ENCODE measurements at places on chromosomes 12 and 14. TPM values are rescaled to one million over a fixed set of nuclear protein-coding genes. Genes with fewer than 3 reads are reported as not detected.

DNA sequence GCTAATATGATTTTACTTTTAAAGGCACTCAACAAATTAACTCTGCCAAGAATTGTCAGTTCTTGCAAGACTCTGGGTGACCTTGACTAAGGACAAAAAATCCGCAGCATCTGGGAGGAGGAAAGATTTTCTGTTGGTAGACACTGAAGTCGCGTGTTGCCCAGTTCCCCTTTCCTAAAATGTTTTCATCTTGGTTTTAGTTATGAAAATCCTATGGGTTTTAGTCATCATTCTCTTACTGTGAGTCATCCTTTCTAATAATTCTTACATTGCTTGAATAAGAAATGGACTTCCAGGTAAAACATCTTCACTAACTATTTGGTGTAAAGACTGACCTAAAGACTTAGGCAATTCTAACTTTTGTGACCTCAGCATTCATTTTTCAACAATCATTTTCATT, 9.1 kb downstream of the GSG1 start:
- H3K27me3 ChIP-seq = no peaks in the 10 kb centered on the region
- H3K4me1 ChIP-seq = peaks cover 12% of the 10 kb centered on the region
- H3K4me3 ChIP-seq = no peak overlapping the region
- H3K36me3 ChIP-seq = no peaks in the 10 kb centered on the region
- no peak overlapping the region for H3K27ac ChIP-seq
- DNase-seq = no peak

- H3K27ac ChIP-seq = no peak overlapping the region
- peaks cover 47% of the 10 kb centered on the region for H3K4me1 ChIP-seq
- no peak overlapping the region for H3K4me3 ChIP-seq
- DNase-seq = no peak
These were observed 2.5 kb upstream of the HOXC9 start for GRCh38 chr12:53997204-53998109.

DNA sequence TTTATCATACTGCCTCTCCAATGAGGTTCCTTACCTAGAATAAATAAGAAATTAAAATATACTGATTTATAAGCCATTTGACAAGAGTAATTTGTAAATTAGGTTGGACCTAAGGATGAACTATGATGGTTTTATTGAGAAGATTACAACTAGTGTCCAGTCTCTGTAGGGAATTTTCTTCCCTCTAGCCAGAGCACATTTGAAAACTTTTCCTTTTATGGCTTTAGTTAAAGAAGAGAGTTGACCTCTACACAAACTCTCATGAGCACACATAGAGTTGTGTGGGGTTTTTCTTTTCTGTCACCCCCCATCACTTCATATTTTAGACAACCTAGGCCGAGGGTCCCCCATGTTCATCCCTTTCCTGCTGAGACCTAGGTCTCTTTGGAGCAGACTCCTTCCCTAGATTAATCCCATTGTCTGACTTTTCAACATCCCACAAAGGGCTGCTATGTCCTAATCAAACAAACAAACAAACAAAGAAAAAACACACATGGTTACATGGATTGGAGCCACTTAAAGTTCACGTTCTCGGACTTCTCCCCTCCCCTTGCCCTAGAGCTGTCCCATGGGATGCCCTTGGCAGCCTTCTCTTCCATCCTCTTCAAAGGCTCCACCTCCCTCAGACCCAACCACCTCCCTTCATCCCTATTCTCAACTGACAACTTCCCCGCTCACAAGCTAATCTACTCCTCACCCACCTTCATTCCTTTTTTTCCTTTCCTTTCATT, 40.7 kb downstream of the GPR135 start:
- H3K4me1 ChIP-seq = no peaks in the 10 kb centered on the region
- peaks cover 2% of the 10 kb centered on the region for H3K27me3 ChIP-seq
- H3K4me3 ChIP-seq = no peak overlapping the region

The ARG2 gene
- 4.3 TPM for total RNA-seq

DNA sequence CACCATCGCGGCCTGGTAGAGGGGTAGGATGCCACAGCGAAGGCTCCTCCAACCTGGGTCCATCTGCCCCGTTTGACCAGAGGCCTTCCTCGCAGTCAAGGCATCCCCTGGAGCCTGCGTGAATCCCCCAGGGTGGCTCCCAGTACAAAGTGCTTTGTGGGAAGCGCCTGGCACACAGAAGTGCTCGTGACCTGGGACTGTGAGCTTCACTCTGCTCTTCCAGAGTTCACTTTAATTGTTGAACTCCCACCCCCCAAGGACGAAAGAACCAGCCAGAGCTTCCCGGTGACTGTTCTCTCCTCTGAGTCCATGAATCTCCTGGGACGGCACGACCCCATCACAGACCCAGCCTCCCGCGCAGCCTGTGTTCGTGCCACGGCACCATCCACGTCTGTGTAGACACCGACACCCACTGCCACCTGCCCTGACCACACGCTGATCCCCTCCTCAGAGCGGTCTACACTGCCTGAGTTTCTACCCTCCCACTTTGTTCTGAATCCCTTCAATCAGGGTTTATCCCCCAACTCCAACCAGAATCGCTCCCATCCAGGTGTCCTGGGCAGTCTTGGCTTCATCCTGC, 15.9 kb downstream of the P2RX2 start:
- H3K27me3 ChIP-seq = no peaks in the 10 kb centered on the region
- no peak overlapping the region for H3K27ac ChIP-seq
- H3K4me3 ChIP-seq = no peak overlapping the region
- no peaks in the 10 kb centered on the region for H3K4me1 ChIP-seq

GRCh38 chr12:50246873-50247612, 36.3 kb downstream of the LIMA1 start:
- no peaks in the 10 kb centered on the region for H3K4me1 ChIP-seq
- H3K36me3 ChIP-seq = no peaks in the 10 kb centered on the region
- no peak for DNase-seq
- no peak overlapping the region for H3K4me3 ChIP-seq
- H3K27me3 ChIP-seq = no peaks in the 10 kb centered on the region

GRCh38 chr12:110079477-110080400, 31.4 kb upstream of the C12orf76 start:
- peak overlapping the region; percentile 81 for H3K4me3 ChIP-seq
- H3K4me1 ChIP-seq = peaks cover 22% of the 10 kb centered on the region
- no peaks in the 10 kb centered on the region for H3K27me3 ChIP-seq
- no peaks in the 10 kb centered on the region for H3K36me3 ChIP-seq
- DNase-seq = peak; percentile 61
- H3K27ac ChIP-seq = peak overlapping the region; percentile 84

- no peak overlapping the region for H3K4me3 ChIP-seq
- H3K27me3 ChIP-seq = no peaks in the 10 kb centered on the region
- H3K4me1 ChIP-seq = peaks cover 6% of the 10 kb centered on the region
- DNase-seq = no peak
These were observed 9.0 kb downstream of the ASIC1 start for GRCh38 chr12:50066402-50066801.

GRCh38 chr14:102028733-102029132, 58.1 kb downstream of the HSP90AA1 start:
- no peaks in the 10 kb centered on the region for H3K4me1 ChIP-seq
- H3K4me3 ChIP-seq = no peak overlapping the region
- no peak overlapping the region for H3K27ac ChIP-seq
- no peaks in the 10 kb centered on the region for H3K27me3 ChIP-seq

DNA sequence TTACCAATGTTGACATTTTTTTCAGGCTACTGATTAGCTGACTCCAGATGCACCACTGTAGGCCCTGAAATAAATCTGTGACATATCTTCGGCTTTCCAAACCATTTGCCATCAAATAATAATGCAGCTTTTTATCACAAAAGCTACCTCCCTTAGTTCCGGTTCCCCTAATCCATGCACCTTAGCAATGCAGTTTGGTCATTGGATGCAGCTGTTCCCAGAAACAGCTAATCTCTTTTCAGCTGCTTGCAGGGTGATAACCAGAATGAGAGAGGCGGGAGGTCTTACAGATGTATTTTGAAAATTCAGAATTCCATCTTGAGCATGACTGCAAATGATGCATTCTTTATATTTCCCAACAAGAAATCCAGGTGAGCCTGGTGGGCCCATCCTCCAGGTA, 646.2 kb downstream of the SOX5 start:
- H3K36me3 ChIP-seq = no peaks in the 10 kb centered on the region
- H3K27ac ChIP-seq = no peak overlapping the region
- H3K4me1 ChIP-seq = no peaks in the 10 kb centered on the region
- no peaks in the 10 kb centered on the region for H3K27me3 ChIP-seq
- DNase-seq = no peak
